Motor neuron (in vitro differentiated cells): ENCODE measurements at places on chromosomes 11 and 22. TPM values are rescaled to one million over a fixed set of nuclear protein-coding genes. Genes with fewer than 3 reads are reported as not detected.

Gene DHCR7
- 46.1 and 48.2 TPM in 2 replicates for total RNA-seq

Gene TMPRSS5
- total RNA-seq = 6.2 and 7.0 TPM in 2 replicates

Gene PARVA
- total RNA-seq = 4.8 and 5.2 TPM in 2 replicates

Gene LMNTD2
- total RNA-seq = 2.0 and 5.4 TPM in 2 replicates

Gene MS4A6E
- not detected in 2 replicates for total RNA-seq

Gene LRRC4C
- total RNA-seq = 13.8 and 15.3 TPM in 2 replicates

Gene CRYAB
- total RNA-seq = 0.46 and 0.64 TPM in 2 replicates

Gene CPT1B
- 14.5 and 16.4 TPM in 2 replicates for total RNA-seq

Gene FBLN1
- 63.7 and 67.4 TPM in 2 replicates for total RNA-seq

Gene OTOG
- total RNA-seq = 0.15 and 0.22 TPM in 2 replicates

Gene IFITM10
- total RNA-seq = 2.9 and 3.2 TPM in 2 replicates

Gene SLC22A9
- total RNA-seq = 0.14 TPM in 1 of 2 replicates, not detected in the other

Gene TCN1
- not detected in 2 replicates for total RNA-seq

Gene RIC3
- total RNA-seq = 2.0 and 2.1 TPM in 2 replicates

Gene TSPAN32
- total RNA-seq = 0.94 and 1.7 TPM in 2 replicates

Gene UPB1
- total RNA-seq = 0.41 and 0.62 TPM in 2 replicates

Gene MCM5
- 54.1 and 56.0 TPM in 2 replicates for total RNA-seq

Gene TMEM86A
- total RNA-seq = 1.5 and 2.1 TPM in 2 replicates

Gene BRSK2
- 31.5 and 32.1 TPM in 2 replicates for total RNA-seq

Gene MYH9
- total RNA-seq = 47.0 and 63.7 TPM in 2 replicates

Gene NPTXR
- 6.0 and 8.0 TPM in 2 replicates for total RNA-seq

Gene OR5M3
- total RNA-seq = not detected in 2 replicates
